ENCODE measurements at places on chromosomes 4 and X.
A peak's percentile ranks its signal among the peaks of the same experiment; 100 is the strongest.

- no peak for DNase-seq
These were observed 2.7 kb upstream of the NUDT9 start for GRCh38 chr4:87419578-87420249.

DNA sequence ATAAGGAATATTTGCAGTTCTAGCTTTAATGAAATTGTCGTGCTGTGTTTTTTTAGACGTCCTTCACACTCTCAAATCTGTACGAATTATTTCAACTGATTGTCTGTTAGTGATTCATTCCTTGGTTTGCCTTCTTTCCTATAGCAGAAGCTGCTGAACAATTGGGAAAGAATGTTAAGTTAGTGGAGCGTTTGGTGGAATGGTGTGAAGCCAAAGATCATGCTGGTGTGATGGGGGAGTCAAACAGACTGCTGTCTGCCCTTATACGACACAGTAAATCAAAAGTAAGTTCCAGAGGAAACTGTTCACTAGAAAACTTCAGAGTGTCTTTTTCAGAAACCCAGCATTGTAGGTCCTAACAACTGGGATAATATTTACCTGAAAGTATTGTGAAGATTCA lies 159.9 kb downstream of the RAP1GDS1 start:
- DNase-seq: no peak

GRCh38 chrX:129523079-129523911 lies at the start of gene SMARCA1:
Gene SMARCA1, minus strand, starts transcription at chrX:129523490. Its CDS starts 120 bp downstream, at chrX:129523370.
- peak; percentile 62 for DNase-seq

- DNase-seq: no peak
These were observed 17.2 kb downstream of the RAB33B start for GRCh38 chr4:139470997-139471665.

DNA sequence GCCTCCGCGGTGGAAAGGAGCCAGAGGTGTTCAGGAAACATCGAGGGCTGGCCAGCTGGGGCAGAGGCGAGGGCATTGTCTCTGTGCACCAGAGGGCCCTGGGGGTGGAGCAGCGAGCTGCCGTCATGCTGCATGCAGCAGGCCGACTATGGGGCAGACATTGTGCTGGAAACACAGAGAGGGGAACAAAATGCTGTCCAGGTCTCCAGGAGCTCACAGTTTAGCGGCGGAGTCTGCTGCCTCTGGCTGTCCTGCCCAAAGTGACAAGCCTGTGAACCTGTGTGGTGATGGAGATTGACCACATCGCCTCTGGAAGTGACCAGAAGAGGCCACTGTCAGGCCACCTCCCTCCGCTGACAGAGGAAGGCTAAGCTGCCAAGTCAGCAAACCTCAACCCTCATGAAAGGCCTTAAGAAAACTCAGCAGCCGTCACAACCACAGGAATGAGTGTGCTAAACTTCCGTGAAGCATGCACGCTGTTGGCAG lies 20.1 kb upstream of the SASH3 start:
- peak; percentile 2 for DNase-seq

DNA sequence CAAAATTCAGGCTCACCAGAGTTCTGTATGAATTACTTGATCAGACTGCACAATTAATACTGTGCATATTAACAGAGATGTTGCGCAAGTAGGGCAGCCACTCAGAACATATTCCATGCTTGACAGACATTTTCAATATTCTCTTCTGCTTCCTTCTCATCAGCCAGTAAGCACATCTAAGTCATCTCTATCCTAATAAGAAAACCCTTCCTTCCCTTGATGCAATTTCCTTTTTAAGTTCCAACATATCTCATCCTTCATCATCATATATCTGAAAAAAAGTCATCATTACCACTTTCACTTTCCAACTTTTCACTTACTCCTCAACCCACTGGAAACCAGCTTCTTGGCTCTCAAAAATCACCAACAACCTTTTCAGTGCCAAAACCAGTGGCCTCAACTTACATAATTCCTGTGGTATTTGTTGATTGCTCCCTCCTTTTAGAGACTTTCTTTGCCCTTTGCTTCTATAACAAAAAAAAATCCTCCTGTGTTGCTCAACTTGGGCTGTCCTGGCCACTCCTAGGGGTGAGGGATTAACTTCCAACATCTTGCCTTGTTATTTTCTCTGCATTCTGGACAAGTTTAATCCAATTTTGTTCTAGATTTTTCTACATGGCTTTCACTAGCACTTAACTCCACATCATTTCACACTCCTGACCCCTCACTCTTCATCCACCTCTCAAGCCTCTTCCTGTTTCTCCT lies 14.1 kb downstream of the MBNL3 start:
- DNase-seq: no peak

DNA sequence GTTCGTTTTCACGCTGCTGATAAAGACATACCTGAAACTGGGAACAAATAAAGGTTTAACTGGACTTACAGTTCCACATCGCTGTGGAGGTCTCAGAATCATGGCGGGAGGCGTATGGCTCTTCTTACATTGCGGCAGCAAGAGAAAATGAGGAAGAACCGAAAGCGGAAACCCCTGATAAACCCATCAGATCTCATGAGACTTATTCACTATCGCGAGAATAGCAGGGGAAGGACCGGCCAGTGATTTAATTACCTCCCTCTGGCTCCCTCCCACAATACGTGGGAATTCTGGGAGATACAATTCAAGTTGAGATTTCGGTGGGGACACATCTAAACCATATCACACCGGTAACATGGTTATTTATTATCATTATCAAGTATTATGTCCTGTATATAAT lies 2204.5 kb downstream of the ARAP2 start:
- no peak for DNase-seq

DNA sequence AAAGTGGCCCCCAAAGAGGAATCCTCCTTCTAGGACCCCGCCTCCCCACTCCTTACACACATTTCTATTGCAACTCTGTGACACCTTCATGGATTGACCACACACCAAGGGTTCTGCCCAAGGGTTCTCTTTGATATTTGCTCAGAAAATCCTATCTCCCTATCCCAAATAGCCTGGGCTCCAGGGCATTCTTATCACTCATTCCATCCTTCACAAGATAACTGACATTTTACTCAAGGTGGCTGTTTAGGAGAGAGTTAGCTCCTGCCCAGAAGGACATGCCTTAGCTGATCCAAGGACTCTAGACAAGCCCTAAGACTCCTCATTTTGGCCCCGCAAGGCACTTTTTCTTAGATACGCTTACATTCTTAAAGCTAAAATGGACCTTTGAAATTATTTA lies 47.4 kb downstream of the ATXN3L start:
- no peak for DNase-seq

DNA sequence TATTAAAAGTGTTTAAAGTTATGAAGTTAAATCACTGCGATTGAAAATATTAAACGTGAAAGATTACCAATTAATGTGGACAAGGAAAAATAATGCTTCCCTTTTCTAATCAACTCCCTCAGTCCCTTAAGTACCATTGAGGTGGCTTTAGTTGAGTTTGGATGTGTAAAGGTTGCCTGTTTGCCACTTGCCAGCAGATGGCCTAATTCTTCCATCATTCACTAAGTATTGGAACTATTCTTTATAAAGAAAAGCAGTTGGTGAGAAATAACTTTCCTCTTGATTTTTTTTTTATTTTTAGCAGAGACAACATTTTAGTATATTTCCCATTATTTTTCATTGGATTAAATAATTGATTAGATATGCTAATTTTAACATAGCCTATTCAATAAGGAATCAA lies 295.9 kb upstream of the TACR3 start:
- DNase-seq: peak; percentile 61

DNA sequence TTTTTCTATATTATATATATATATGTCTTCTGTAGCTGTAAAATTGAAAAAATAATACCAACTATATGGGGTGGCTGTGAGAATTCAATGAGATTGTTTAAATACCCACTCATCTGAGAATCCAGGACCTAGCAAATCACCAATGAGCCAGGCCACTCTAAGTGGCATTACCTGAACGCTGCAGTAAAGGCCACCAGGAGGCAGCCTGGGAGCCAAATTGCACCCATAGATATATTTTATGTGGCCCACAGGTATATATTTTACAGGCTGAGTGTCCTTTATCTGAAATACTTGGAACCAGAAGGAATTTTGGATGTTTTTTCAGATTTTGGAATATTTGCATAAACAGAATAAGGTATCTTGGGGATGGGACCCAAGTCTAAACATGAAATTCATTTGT lies 58.2 kb upstream of the C4orf50 start:
- DNase-seq: peak; percentile 60

GRCh38 chr4:15420642-15421041 lies 7.2 kb upstream of the C1QTNF7 start:
- peak; percentile 22 for DNase-seq

DNA sequence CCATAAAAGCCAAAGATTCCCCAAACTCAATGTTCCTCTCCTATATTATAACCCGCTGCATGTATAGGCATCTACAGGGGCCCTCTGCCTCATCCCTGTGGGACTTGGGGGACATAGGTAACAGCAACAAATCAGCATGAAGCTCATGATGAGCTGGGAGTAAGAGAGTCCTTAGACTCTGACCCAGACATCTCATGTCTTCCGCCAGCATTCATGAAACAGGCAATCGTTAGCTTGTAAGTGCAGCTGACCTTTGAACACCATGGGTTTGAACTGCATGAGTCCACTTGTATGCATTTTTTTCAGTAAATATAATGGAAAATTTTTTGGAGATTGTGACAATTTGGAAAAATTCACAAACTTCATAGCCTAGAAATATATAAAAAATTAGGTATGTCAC lies 10.4 kb upstream of the SCOC start:
- no peak for DNase-seq

DNA sequence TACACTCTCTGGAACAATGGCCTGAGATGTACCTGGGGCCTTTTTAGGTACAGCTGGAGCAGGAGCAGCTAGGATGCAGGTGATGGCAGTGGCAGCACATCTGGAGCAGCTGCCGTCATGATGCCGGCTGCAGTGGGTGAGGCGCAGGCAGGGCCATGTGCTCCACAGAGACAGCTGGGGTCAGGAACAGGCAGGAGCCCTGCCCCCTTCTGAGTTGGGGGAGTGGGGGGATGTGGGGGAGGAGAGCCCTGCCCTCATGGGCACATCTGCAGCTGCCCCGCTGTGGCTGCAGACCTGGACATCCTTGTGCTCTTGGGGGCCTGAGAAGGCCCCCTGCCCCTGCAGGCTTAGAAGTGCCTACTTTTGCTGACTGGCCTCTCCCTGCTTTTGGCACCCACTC lies 352.8 kb upstream of the PABPC5 start:
- DNase-seq: no peak

DNA sequence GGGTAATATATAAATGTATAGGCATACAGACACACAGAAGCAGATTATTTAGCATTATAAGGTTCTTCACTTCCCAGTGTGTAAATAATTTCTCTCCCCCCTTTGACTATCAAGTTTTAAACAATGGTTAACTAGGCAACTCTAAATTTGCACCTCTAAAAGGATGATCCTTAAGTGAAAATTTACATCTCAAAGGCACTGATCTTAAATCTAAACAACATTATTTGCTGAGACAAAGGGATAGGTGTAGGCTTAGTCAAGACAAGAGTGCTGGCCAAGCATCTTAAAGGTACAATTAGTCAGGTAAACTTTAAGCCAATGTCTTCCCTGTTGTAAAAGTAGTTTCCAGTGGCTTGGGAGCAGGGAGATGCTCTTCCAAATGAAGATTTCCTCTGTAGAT lies 33.0 kb downstream of the NLRP2B start:
- DNase-seq: peak; percentile 71

- DNase-seq: no peak
These were observed 352.2 kb downstream of the SPRY1 start for GRCh38 chr4:123748806-123749205.

DNA sequence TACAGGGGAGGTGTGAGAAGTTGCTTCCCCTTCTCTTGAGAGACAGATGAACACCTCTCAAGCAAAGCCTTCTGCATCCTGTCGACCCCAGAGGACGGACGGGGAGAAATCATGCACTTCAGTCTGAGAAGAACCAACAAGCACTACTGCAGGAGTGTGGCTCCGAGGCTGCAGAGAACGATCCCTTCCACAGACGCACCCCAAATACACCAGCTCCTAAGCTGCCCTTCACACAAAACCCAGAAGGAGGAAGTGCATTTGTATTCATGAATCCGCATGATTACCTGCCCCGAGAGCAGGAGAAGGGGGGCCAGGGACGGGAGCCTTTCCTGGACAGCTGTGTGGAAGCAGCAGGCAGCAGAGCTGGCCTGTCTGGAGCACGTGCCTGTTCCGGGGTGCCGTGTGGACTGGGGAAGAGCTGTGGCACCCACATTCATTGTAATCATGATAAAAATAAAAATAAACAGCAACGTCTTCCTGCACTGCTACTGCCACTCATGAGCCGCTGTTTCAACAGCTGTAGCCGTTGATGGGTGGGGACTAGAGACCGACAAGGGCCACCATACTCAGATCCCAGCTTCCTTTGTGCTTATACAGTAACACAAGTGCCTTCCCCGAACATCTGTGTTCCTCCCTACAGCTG lies 42.9 kb downstream of the ACSL1 start:
- peak; percentile 37 for DNase-seq

GRCh38 chr4:5110901-5111300 lies 59.6 kb downstream of the STK32B start:
- DNase-seq: no peak

DNA sequence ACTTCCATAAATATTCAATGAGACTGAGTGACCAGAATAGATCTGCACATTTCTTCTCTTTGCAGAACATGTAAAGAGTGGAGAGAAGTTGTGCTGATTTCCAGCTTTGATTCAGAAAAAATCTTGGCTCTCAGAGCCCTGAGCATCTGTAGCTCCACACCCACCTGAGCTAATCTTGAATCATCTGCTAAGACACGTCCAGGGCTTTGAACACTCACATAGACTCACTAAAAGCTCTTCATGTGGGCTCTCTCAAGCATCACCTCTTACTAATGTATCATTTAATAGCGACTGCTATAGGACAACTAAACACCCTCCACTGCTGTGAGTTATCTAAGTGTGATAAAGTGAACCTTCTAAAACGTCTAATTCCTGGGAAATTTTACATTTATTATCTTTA lies 147.7 kb upstream of the GRIA3 start:
- no peak for DNase-seq

DNA sequence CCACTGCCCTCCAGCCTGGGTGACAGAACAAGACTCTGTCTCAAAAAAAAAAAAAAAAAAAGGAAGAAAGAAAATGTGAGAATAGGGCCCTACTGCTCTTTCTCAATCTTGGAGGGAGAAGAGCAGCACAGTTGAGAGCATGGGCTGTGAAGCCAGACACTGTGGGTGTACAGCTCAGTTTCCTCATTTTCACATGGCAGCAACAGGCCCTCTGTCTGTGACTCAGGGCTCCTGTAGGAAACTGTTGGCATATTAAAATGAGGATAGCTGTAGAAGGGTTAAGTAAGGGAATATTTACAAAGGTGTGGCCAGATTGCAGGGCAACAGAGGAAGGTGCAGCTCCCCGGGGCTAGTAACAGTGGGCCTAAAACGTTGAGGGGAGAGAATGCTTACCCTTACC lies 3.4 kb downstream of the AKAP14 start:
- DNase-seq: no peak

DNA sequence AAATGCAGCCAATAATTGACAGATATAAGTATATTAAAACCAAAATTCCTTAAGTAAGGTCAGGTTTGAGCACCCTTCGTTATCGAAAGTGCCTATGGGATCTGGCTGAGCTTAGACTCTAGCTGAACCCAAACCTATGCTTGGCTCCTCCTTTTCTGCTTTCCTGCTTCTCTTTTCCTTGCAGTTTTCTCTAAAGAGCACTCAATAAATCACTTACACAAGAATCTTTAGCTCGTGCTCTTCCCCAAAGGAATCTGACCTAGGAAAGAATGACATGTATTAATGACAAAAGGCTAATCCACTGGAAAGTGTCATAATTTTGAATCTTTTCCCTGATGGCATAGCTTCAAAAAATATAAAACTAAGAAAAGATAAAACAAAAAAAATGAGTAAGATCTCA lies 282.7 kb downstream of the DKK2 start:
- DNase-seq: no peak

- DNase-seq: peak; percentile 90
These were observed 82.3 kb upstream of the CD99 start for GRCh38 chrX:2608638-2609430.
